ENCODE measurements at places on chromosomes 1 and 21.

GRCh38 chr1:91783423-91784170 lies 102.4 kb downstream of the TGFBR3 start:
- DNase-seq, result no peak

DNA sequence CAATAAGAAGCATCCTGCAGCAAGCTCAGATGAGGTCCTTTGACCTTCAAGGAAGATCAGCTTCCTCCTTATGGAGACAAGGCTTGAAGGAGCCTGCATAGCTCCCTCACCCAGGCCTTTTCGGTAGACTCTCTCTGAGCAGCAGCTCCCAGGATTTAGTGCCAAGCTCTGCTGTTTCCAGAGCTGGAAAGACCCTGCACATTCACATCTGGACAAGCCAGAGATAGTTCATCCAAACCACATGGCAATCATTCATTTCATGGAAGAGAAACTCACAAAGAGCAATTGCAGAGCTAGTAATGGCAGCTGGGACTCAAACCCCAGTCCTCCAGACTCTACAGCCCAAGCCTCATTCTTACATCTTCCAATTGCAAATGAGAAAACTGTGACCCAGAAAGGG lies 76.4 kb upstream of the EDN2 start:
- DNase-seq, result no peak

GRCh38 chr1:26496861-26497260 lies 24.6 kb downstream of the HMGN2 start:
- DNase-seq, result no peak

- DNase-seq, result no peak
Observed at GRCh38 chr1:147095691-147096090, 76.6 kb downstream of the PRKAB2 start.

DNA sequence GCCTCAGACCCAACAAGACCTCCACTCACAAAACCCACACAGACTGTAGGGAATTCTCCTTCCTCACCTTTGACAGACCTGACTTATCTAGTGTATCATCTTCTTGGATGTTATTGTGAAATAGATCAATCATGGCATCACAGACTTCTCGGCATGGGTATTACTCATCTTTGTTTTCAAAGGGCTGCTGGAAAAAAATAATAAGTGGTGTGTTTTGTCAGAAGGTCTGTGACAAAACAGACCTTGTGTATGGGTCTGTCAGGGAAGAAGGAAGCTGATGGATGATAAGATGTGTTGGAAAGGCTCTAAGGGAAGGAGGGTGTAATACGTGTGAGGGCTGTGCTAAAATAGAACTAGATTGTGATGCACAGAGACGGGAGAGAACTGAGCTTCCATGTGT lies 13.9 kb upstream of the S100A7 start:
- no peak for DNase-seq

GRCh38 chr1:116471241-116471640 lies 98.2 kb downstream of the ATP1A1 start:
- no peak for DNase-seq

- no peak for DNase-seq
Observed at GRCh38 chr21:38792676-38793459, 12.9 kb upstream of the ETS2 start.

DNA sequence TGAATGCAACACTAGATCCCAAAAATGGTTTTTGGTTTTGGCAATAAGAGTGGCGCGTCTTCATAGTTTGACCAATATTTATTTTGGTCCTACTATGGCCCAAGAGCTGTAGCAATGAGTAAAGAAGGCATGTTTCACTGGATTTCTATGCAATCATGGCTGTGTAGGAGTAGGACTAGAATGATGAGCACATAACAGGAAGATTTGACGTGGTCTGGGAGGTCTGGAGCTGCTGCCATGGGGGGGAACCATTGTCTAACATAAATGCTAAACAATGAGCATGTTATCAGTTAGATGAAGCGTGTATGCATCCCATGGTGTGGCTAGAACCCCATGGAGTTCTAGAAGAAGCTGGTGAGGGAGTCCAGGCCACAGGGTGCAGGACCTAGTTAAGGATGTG lies 38.3 kb downstream of the OLIG1 start:
- DNase-seq, result no peak

DNA sequence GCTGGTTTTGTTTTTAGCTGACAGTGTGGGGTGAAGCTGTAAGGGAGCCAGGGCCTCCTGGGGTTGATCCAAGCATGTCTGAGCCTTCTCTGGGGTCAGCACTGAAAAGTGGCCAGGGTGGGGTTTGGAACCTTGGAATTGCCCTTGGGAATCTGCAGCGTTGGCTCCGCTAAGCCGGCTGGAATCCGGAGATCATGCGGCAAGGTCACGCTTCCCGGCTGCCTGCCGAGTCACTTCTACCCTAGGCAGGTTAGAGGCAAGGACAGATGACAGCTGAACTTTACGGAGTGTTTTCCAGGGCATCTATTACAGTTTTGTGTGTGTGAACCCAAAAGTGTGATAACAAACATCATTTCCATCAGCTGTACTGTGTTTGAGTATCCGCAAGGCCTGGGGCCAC lies 17.1 kb downstream of the ABCG1 start:
- no peak for DNase-seq

DNA sequence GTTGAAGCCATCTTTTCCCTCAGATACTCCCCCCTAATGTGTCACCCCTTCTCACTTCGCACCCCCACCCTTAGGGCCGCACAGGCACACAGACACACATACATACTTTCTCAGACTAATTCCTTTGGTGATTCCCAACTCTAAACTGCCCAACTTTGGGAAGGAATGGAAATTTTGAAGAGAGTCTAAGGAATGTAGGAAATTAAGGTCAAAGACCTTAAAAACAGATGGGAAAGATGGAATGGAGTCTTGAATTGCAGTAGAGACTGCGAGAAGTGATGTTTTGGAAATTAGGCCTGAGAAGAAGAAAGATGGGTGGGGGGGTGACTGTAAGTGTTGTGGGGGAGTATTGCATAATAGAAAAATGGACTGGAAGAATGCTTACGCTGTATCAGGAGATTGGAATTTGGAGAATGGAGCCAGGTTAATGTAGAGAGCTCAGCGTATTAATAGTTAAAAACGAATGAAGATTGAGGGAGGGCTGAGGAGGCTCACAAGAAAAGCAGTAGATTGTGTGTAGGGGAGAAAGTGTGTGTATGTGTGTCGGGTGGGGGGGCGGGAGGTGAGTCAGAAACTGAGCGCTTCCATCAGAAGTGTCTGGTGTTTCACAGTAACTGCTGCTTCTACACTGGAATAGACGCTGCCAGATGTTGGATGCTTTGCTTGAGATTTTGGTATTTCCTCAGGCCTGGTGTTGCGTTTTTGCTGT lies 1.7 kb downstream of the PIP5K1A start:
- no peak for DNase-seq
